ENCODE measurements at places on chromosomes 12 and 14.

GRCh38 chr12:108890208-108890607 lies 10.3 kb downstream of the DAO start:
- DNase-seq = no peak

- no peak for DNase-seq
Observed at GRCh38 chr12:32669584-32669983, 9.5 kb upstream of the DNM1L start.

GRCh38 chr12:125435871-125436270 lies 370.6 kb downstream of the AACS start:
- DNase-seq = no peak

DNA sequence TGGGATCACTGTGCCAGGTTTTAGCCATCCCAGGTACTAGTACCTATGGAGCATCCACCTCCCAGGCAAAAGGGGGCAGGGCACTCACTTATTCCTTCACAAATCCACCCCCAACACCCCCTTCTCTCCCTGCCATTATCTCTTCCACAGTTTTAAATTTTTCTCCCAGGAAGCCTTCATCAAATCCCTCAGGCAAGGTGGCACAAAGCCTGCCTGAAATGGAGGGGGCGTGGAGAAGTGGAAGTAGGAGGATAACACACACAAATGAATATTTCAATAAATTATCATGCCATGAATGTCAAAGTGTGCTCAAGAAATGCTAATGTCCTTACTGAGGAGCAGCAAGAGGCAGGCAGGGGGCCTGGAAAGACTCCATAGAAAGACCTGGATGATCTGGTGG lies 4.7 kb upstream of the CHST11 start:
- DNase-seq = no peak

DNA sequence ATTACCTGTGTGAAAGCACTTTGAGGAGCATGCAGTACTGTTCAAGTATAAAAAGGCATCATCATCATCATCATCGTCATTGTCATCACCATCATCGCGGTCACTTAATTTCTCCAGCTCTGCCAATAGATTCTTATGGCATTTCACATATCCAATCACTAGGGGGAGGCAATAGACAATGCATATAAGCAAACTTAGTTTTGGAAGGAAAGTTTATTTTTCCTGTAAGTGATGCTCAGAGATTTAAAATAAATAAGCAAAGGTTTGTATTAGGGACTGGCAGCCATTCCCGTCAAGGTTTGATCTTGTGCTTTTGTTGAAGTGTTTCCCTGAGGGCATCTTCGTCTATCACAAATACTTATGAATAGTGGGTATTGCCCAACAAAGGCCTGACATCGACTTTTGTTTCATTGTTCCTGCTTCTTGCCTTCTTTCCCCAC lies 127.4 kb downstream of the KTN1 start:
- peak; percentile 32 for DNase-seq

DNA sequence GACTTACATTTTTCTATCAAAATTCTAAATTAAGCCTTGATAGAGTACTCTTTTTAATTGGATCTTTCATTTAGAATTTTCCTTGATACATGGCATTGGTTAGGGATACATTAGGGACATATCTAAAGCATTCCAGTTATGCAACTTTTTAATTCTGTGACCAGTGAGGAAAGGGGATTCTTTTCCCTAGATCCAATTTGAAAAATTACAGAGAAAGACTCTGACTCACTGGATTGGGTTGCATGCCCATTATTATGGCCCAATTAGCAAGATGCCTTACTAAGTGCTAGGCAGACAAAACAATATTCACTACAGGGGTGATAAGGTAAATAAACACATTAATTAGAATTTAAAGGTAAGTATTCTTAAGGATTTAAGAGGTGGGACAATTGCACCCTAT lies 5.2 kb upstream of the RAD52 start:
- DNase-seq = no peak

DNA sequence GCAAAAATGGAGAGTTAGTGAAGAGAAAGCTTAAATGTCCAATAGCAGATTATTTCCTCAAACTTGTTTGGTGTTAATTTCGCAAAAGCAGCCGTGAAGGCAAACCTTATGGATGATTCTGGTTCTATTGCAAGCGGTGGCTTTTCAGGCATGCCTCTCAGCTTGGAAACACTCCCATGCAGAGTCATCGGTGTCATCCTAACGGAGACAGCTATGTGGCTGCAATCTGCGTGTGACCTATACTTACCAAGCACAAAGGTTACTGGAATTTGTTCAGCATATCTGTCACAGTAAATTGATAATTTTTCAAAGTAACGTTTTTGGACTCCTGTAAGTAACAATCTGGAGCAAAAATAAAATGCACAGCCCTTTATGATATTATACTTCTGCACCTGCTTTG lies 5.0 kb downstream of the BEST3 start:
- no peak for DNase-seq

- peak; percentile 31 for DNase-seq
Observed at GRCh38 chr14:22314183-22314820, 274.7 kb downstream of the DAD1 start.

GRCh38 chr14:90678420-90678819 lies 137.8 kb downstream of the TTC7B start:
- DNase-seq = no peak

DNA sequence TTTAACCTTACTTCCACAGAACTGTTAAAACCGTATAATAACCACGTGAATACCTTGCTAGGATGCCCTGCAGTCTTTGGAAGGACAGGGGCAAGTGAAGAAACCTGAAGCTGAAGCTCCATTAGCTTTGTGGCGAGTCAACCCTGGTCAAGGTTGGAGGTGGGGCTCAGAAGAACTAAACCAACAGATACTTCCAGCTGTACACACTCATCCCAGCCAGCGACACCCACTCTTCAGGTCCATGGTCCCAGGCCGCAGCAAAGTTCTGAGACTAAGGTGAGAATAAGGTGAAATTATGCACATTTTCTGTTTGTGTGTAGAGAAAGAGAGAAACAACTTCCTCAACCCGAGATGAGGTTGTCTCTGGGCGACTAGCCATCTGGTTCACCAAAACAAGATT lies 77.6 kb downstream of the NTF3 start:
- no peak for DNase-seq

DNA sequence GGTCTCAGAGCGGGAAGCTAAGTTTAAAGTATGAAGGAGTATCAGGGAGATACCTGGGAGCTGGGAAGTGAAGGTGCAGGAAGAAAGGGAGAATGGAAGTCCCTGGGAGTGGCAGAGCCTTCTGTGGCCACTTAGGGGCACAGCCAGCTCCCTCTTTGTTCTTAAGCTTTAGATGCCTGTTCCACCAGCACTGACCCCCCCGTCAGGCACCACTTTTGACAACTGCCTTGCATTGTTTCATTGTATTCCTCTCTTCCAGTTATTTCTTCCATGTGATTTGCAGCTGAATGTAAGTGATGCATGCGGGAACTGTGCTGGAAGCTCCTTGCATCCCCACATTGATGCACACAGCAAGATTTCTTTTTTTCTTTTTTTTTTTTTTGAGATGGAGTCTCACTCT lies 2.6 kb downstream of the GALNT16 start:
- no peak for DNase-seq

DNA sequence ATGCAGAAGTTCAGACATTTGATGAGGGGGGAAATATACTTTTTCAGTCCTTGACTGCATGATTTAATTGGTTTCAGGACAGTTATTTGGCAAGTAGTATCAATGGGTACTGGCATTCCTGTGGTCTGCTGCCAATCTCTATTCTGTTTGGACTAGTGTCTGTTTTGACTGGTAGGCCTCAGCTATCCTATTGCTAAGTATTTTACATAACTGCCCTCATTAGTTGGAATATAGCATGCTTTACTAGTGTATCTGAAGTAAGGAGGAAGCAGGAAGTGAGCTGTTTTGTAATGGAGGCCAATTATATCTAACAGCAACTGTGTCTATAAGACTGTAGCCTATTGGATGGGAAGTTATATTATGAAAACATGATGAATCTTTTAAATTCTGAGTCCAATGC lies 104.3 kb downstream of the FLRT2 start:
- no peak for DNase-seq

DNA sequence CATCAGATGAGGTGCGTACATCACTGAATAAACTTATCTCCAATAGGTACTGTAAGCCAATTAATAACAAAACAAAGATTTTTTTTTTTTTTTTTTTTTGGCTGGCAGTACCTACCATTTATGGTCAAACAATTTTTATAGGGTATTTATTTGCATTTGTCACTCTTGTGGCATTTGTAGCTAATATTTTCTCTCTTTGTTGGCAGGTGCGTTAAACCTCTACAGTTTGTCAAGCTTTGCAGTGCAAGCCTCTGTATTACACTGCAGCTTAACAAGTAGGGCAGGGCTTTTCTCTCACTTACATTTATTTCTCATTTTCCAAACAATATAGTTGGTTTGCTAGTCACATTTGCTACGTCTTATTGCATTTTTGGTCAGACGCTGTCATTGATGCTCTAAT lies 12.3 kb downstream of the PRPF39 start:
- no peak for DNase-seq

DNA sequence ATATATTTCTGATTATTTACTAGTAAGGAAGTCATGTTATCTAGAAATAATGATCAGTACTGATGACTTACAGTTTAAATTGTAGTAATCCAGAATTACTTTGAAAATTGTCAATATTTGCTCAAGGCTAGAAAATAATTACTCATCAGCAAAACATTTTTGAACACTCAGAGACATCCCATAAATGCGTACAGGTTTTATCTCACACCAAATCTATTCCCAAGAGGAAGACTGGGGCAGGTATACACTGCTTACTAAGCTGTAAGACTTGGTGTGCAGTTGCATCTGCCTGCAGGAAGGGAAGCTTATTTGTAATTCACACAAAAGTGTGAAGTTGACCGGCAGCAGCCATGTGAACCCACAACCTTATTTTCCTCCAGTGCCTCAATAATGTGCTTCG lies 146.4 kb downstream of the CCER1 start:
- no peak for DNase-seq

DNA sequence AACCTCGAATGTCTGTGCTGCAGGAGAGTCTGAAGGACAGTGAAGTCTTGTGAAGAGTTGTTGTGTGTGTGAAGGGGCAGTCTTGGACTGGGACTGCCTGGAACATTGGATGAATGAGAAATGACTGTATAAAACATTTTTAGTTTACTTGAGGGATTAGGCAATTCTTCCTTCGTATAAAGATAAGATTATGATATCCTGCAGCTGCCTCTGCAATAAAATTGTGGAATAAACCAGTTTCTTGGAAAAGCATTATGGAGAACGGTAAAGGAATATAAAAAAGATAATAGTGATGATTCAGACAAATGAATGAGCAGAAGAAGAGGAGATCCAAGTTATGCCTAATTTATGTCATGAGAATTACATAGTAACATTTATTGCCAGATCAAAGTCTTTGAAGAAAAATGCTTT lies 30.9 kb upstream of the LUM start:
- no peak for DNase-seq

- no peak for DNase-seq
Observed at GRCh38 chr12:4943938-4944284, 34.2 kb downstream of the KCNA1 start.

GRCh38 chr14:73463411-73463810 lies 5.1 kb upstream of the NUMB start:
- DNase-seq = no peak

- peak; percentile 78 for DNase-seq
Observed at GRCh38 chr14:61221906-61222305, 59.2 kb downstream of the TMEM30B start.

- DNase-seq = no peak
Observed at GRCh38 chr12:4135919-4136605, 137.5 kb upstream of the CCND2 start.

- DNase-seq = no peak
Observed at GRCh38 chr12:67966560-67966959, 22.7 kb upstream of the IFNG-AS1 start.

- no peak for DNase-seq
Observed at GRCh38 chr12:8816448-8817050, 5.9 kb upstream of the A2ML1 start.

GRCh38 chr12:3311027-3311402 lies 180.0 kb upstream of the PRMT8 start:
- no peak for DNase-seq

DNA sequence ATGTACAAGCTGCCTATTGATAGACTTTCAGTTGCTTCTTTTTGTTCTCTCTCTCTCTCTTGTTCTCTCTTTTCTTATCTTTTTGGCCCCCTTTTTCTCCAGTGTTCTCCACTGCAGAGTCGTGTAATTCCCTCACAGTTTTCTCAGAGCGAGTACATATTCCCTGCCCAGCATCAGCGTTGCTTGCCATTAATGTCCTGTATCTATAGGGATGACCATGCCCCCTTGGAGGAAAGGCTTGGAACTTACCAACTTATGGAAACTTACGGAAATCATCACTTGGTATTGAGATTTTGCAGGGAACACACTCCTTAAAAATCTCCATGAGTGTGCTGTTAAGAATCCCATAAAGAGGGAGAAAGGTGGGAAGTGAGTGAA lies 14.3 kb upstream of the COL2A1 start:
- no peak for DNase-seq

GRCh38 chr14:73762375-73762822 lies 48.2 kb upstream of the PNMA1 start:
- DNase-seq = no peak

GRCh38 chr14:59254911-59255545 lies 66.6 kb downstream of the DAAM1 start:
- no peak for DNase-seq

DNA sequence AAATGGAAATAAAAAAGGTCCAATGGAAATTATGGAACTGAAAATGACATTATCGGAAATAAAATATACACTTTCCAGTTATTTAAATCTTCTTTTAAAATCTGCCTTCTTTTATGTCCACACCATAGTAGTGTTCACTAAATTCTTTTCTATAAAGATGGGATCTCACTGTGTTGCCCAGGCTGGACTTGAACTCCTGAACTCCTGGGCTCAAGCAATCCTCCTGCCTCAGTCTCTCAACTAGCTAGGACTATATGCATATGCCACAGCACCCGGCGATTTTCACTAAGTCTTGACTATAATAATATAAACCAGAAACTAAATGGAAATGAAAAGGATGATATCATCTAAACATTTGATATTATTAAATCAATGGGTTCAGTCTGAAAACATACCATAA lies 188.4 kb downstream of the MED13L start:
- DNase-seq = no peak

DNA sequence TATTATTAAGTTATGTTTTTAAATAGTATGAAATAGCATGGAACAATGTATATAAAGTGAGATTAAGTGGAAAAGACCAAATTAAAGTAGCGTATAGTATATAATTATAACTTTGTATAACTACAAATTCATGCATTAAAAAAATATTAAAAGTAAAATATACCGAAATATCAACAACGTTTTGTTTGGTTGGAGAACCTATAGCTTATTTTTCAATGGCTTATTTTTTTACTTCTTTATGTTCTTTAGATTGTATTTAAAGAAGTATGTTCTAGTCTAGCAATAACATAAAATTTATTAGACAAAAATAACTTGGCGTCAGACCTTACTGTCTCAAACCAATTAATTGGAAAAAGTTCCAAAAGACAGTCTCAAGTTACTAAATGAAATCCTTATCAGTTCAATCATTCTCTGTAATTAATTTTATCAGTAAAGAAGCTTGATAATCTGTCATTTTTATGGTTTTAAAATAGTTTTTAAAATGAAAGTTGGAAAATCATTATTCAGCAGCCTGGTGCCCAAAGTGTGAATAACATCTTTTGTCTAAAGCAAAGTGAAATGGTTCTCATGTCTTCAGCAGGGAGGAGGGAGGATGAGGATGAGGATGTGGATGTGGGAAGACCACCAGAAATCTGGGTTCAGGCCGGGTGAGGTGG lies 46.7 kb downstream of the IRAK3 start:
- DNase-seq = no peak
